ENCODE measurements at places on chromosomes 5 and 9.

DNA sequence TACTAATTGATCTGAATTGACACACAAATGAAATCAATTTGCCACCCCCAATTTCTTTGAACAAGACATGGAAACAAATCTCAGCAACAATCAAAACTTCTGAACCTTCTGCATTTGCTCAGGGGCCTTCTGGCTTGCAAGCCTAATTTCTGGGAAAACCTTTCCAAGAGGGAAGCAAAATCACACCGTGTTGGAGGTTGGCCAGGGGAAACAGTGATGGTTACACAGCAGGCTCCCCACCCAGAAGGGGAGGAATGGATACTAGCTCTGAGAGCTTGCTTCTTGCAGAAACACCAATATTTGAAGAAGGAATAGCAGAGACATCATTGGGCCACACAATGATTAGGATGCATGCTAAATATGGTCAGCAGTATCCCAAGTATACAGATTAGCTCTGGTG lies 488.6 kb upstream of the TRPC7 start:
- no peak for DNase-seq

DNA sequence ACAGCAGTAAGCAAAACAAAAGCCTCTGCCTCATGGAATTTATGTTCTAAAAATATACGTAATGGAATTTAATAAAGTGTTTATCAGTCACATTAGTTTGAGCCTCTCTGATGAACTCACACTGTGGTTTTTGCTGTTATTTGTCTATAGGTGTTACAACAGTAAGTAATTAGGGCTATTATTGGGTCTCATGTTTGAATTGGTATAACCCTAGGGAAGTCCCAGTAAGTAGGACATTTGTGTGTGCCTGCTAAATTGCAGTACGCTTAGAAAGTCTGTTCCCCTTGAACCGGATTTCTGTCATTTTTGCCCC lies 197.6 kb downstream of the NR3C1 start:
- DNase-seq: no peak

GRCh38 chr5:96714450-96714849 lies 52.3 kb downstream of the CAST start:
- no peak for DNase-seq

DNA sequence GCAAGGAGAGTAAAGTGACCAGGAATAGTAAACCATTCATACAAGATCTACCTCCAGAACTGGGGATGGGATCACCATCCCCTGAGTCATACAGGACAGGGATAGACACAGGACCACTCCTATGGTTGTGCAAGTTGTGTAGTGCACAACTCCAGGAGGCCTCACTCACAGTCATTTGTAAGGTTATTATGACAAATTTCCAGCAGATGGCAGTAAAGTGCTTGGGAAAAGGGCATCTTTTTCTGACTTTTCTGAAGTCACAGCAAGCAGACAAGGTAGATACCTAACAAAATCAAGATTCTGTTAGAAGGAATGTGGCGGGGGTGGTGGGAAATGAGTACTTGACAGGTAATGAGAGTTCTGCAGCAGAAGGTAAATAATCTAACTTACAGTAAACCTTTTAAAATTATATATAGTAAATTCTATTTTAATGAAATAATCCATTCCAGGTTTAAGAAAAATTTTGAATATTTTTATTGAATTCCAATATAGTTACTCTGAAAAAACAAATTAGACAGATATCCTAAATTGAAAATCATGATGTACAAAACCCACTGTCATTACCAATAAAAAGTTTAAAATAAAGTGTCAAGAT lies 16.7 kb upstream of the KIF27 start:
- no peak for DNase-seq
